Activated T-helper 1 cell treated with Interleukin-2 at 50 U/mL for 16 hours (primary cell): ENCODE measurements at places on chromosomes 3 and 15.

GRCh38 chr15:46222826-46223225 lies 588.0 kb downstream of the SQOR start:
- no peak for DNase-seq

- no peak for DNase-seq
These were observed 5.4 kb downstream of the STOML1 start for GRCh38 chr15:73986776-73987056.

DNA sequence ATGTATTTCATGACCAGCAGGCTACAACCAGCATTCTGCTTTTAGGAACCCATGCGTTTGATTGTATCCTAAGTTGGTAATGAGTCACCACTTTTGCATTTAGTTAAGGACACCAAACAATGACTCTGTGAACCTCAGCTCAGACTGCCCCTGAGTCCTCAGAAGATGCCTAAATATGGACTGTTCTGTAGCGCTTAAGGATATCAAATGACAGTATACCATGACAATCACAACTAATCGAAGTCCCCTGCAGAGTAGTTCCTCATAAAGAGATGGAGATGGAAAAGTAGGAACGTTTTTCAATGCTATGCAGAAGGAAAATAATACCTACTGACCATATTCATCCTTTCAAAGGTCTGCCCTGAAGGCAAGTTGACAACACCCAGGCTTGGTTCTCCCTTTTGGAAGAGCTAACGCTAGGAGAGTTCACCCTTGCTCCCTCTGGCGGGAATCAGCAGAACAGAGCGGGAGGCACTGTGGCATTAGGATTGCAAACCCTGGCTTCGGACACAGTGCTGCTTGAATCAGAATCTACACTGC lies 508.6 kb downstream of the FHIT start:
- DNase-seq = no peak

DNA sequence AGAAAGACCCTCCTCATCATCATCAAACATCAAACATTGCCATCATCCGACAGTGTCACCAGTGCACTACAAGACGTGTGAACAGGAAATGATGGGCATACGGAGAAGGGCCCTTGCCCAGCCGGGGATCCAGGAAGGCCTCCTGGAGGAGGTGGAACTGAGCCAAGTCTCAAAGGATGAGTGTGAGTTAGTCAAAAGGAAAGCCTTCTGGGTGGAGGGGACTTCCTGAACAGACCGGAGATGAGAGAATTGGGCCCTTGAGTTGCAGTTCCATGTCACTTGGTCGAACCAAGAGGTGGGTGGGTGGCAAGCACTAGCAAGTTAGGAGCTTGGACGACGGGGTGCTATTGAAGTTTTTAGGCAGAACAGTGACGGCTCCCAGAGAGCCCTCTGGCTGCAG lies 8.5 kb downstream of the SEMA4B start:
- DNase-seq = no peak

DNA sequence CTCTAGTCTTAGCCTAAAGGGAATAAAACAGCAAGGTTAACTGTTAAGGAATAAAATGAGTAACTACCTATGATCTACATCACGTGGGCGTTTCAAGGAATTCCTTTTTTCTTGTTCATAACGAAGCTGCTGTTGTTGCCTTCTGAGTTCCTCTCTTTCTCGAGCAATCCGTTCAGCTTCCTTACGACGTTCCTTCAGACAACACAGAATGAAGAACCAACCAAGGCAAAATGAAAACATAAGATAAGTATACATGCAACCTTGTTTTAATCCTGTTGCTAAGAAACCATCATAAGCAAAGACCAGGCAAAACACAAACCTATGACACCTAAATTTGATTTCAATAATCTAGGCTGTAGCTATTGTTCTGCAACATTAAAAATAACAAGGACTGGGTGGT lies 44.1 kb downstream of the SLTM start:
- no peak for DNase-seq

GRCh38 chr3:147651107-147651778 lies 242.1 kb downstream of the ZIC1 start:
- DNase-seq = no peak

GRCh38 chr15:70270752-70271111 lies 173.0 kb upstream of the TLE3 start:
- no peak for DNase-seq

GRCh38 chr3:31903686-31904431 lies 77.2 kb downstream of the OSBPL10 start:
- no peak for DNase-seq

DNA sequence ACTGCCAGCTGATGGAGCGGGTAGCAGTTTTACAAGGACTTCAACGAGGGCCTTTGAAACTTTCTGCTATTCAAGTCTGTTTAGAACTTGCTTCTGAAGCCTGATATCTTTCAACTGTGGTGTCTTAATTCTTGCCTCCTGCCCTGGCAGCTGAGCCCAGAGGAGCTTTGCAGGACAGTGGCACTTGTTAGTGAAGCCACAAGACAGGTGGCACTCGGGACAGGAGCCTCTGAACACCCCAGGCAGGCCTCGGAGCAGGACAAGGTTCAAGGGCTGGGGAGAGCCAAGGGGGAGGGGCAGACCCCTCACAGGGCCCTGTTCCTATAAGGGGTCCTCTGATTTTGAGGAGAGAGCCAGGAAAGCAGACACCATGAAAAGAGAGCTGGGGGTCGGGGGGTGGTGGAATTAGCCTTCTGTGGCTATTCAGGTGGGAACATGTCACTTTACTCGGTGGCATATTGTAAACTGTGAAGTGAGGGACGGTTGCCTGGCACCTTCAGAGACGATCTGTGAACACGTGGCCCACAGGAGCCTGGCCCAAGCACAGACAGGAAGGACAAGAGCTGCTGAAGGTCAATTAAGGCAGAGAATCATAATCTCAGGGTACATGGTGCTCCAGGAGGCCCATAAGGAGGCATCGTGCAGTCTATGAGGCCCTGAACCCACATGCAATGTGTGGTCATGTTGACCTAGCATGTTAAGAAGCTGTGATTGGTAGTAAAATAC lies 30.1 kb upstream of the KY start:
- no peak for DNase-seq

GRCh38 chr15:80401456-80401855 lies 2.7 kb upstream of the ARNT2 start:
- no peak for DNase-seq

GRCh38 chr15:77024273-77025082 lies 29.6 kb downstream of the PSTPIP1 start:
- DNase-seq = peak; percentile 43

DNA sequence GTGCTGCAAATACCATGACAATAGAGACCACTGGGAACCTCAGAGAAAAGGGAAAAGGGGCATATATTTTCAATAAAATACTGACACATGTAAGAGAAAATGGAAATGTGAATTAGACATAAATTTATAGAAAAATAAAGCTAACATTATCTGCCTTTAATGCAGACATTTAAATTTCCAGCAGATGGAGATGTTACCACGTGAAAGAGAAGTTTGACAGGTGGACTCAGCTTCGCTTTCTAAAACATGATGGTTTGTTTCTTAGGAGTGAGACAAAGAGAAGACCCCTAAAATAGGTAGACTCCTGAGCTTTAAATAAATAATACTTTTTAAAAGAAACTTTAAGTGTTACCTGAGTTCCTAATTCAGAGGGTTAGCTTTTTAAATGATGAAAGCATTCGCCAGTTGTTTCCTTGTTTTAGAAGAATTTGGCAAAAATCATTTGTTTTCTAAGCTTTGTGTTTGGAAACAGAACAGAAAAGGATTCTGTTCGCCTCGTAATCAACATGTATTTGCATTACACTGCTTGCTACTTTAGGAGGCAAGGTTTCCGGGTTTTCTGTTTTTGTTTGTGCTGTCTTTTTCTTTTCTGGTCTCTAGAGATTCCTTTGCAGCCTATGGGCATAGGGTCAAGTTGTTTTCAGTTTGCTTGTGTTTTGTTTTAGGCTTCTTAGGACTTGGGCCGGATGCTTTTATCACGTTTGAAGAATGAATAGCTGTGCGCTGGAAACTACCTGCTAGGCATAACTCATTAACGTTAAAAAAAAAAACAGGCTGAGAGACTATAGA lies 271.4 kb downstream of the THSD4 start:
- DNase-seq = no peak

- DNase-seq = no peak
These were observed 47.4 kb upstream of the ZBTB20 start for GRCh38 chr3:115194476-115194875.

DNA sequence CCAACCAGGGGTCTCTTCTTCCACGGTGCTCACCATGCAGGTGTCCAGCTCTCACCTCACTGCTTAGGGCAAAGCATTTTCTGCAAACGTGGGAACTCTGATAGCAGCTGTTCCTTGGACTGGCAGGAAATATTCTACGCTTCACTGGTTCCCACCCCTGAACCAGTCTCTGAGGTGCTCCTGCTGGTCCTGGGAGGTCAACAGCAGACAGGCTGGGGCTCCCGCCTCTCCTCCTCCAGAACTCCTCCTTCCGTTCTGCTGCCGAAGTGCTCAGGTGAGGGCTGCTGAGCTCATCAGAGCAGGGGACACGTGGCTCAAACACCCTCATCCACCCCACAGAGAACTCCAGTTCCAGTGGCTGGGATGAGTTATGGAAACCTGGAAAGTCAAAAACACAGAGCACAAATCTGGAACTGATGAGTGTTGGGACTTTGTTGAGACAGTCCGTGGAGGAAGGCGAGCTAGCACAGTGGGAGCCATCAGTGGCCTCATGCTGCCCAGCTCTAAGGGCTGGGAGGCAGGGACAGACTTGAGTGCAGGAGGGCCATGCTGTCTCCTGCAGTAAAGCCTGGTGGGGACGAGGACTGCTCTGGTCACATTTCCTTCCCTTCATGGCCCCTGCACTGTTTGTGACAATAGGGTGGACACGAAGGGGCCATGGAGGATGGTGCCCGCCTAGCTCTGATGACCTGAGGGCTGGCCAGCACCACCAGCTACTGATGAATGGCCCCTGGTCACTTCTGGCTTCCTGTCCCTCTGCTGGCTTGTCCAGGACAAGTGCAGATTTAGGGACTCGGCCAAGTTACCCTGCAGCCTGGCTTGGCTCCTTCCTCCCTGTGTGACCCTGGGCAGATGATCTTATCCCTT lies 137.8 kb downstream of the KLF13 start:
- no peak for DNase-seq

DNA sequence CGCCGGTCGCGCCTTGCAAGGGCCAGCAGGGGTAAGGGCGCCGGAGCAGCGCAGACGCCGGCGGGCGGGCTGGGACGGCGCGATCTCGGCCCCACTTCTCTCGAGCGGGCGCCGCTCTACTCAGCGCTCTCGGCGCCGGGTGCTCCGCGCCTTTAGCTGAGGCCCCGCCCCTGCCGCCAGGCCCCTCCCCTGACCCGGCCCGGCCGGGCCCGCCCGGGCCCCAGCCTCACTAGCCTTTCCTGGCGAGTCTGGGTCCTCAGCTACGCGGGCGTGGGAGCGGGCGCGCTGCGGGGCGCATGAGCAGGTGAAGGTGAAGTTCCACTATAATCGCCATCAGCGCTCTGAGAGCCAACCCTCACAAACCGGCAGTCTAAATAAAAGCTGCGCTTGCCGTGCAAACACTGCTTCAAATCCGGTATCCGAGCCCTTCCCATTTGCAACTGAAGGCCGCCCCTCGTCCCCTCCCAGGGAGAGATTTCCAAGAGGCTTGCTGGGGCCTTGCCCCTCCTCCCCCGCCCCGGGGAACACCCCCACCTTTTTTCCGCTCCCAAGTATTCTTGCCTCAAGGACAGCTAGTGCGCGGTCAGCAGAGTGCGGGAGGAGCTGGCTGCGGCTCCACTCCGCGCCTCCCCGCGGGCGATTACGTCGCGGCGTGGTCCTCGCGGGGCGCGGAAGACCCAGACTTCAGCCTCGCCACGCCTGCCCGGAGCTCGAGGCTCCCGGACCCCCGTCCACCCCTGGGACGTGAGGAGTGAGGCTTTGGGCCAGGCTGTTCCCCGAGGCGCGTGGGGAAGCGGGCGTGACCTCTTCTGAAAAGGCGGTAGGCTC lies at the start of gene RPP25:
Gene RPP25, minus strand, starts transcription at position 125 of the 828 bp plus-strand sequence. CDS start 189 bp downstream, outside the sequence.
- DNase-seq = peak; percentile 47

DNA sequence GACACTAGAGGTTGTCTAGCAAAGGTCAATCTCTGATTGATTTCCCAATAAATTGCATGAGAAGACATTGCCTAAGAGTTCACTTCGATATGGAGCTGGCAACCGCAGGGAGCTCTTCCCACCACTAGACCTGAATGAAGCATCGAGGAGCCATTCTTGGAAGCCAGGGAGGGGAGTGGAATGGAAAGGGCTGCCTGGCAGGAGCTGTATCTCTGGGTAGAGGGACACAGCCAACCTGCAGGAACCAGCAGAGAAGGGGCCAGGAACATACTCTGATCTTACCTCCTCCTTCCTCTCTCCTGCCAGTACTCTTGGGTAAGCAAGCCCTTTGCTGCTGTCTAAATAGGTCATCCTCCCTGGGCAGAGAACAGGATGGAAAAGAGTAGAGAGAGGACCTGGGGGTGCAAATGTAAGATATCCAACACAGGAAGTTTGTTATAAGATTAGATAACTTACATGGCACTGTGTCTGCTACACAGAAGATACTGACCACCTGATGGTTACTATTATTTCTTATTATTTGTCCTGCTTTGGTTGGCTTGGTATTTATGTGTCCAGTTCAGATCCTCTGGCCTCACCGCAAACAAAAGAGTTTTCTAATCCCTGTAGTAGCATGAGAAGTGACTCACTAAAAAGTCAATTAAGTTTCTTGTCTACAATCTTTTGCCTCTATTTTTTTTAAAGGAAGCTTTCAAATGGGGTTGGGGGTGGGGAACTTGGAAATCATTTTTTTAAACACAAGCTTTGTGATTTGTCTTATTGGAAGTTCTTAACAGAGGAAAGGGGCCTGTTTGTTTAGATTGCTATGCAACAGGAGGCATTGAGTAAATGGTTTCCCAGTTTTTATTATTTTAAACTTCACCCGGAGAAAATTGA lies 156.7 kb upstream of the TSC22D2 start:
- no peak for DNase-seq

DNA sequence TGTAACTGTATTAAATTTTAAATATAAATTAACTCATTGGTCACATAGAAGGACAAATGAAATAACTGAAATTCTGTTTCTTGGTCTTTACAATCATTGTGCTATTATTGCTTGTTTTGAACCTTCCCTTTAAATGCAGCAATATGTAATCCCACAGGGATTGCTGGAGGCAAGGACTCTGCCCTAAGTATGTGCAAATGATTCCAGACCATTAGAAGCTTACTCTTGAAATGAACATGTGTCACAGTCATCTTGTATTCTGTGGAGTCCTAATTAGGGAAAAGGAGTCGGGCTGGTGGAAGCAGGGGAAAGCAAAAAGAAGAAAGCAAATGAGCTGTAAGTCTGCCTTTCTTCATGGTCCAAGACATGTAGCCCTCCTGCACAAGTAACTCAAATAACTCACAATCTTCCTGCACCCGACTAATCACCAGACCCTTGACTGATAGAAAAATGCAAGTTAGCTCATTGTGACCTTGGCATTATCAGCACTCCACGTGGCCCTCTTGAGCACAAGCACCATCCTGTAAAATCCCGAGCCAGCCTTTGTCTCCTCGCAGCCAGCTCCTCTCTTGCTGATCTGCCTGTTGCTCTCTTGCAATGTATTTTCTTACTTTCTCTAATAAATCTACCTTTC lies 2.3 kb upstream of the TMPRSS7 start:
- no peak for DNase-seq

GRCh38 chr3:62241279-62241678 lies 132.1 kb downstream of the FEZF2 start:
- no peak for DNase-seq

- DNase-seq = no peak
These were observed 787.7 kb downstream of the MCTP2 start for GRCh38 chr15:95018888-95019545.

- DNase-seq = no peak
These were observed 27.4 kb upstream of the BOC start for GRCh38 chr3:113183748-113184661.

GRCh38 chr3:143989461-143989860 lies 17.8 kb downstream of the DIPK2A start:
- DNase-seq = no peak

- no peak for DNase-seq
These were observed 36.2 kb downstream of the GAP43 start for GRCh38 chr3:115659253-115660220.

- no peak for DNase-seq
These were observed 668 bp downstream of the MRAS start for GRCh38 chr3:138348754-138349739.
